ENCODE measurements at places on chromosomes 3 and 15. TPM values are rescaled to one million over a fixed set of nuclear protein-coding genes. Genes with fewer than 3 reads are reported as not detected.

DNA sequence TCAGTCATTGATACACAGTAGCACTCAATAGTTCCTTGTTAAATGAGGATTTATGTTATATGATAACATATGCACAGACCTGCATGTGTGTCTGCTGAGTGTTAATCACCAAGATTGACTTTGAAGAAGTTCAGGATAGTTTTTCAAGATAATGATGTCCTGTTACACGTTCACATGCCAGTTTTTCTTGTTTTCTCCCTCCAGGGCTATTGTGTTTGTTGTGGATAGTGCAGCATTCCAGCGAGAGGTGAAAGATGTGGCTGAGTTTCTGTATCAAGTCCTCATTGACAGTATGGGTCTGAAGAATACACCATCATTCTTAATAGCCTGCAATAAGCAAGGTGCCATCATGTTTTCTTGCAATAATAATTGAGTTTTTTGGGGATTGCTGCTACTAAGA, 9.8 kb downstream of the SRPRB start:
- H3K4me3 ChIP-seq, result no peak overlapping the region
- no peaks in the 10 kb centered on the region for H3K36me3 ChIP-seq
- no peaks in the 10 kb centered on the region for H3K4me1 ChIP-seq
- no peak overlapping the region for H3K27ac ChIP-seq
- H3K27me3 ChIP-seq, result no peaks in the 10 kb centered on the region
- DNase-seq, result no peak

AMT gene
- total RNA-seq, result 13.3 TPM

GRCh38 chr15:96598514-96598913, 268.0 kb downstream of the NR2F2 start:
- H3K27ac ChIP-seq, result no peak overlapping the region
- H3K36me3 ChIP-seq, result no peaks in the 10 kb centered on the region
- H3K4me1 ChIP-seq, result no peaks in the 10 kb centered on the region

- H3K4me1 ChIP-seq, result peaks cover 1% of the 10 kb centered on the region
- no peaks in the 10 kb centered on the region for H3K27me3 ChIP-seq
- H3K36me3 ChIP-seq, result no peaks in the 10 kb centered on the region
- no peak for DNase-seq
- no peak overlapping the region for H3K4me3 ChIP-seq
Measured at GRCh38 chr3:65927576-65927975, 111.1 kb downstream of the MAGI1 start.

- no peaks in the 10 kb centered on the region for H3K27me3 ChIP-seq
- no peaks in the 10 kb centered on the region for H3K36me3 ChIP-seq
- no peak overlapping the region for H3K4me3 ChIP-seq
Measured at GRCh38 chr3:58379351-58380073, 46.8 kb downstream of the PXK start.

ZNF860 gene
- 0.74 TPM for total RNA-seq

Measured in ovary (tissue), 10 donors.